ENCODE measurements at places on chromosomes 4 and X.

- no peak for DNase-seq
Observed at GRCh38 chr4:123462007-123462406, 65.4 kb downstream of the SPRY1 start.

DNA sequence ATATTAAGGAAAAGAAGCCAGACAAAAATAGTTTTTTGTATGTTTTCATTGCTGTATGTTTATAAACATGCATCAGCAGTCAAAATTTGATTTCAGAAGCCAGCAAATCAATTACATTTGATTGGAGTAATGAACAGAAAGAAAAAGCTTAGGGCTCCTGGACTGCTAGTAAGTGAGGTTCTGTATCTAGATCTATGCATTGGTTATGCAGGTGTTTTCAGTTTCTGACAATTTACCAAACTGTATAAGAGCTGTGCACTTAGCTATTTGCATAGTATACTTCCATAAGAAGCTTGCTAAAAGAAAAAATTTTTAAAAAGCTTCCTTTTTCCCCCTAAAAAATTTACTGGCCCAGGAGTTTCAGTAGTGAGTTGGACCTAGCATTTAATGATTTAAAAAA, 881.6 kb downstream of the PCDH7 start:
- DNase-seq: no peak

GRCh38 chrX:151694661-151695582, at the start of gene PRRG3:
Gene PRRG3, plus strand, starts transcription at chrX:151695458. Its CDS starts 3,357 bp downstream, at chrX:151698815.
- no peak for DNase-seq

- DNase-seq: no peak
Observed at GRCh38 chr4:48035952-48036351, 19.4 kb downstream of the NIPAL1 start.

GRCh38 chr4:169677150-169677748, 56.9 kb downstream of the CLCN3 start:
- no peak for DNase-seq

GRCh38 chr4:2436301-2436700, 17.5 kb downstream of the CFAP99 start:
- no peak for DNase-seq

- DNase-seq: no peak
Observed at GRCh38 chr4:21811565-21811964, 137.0 kb downstream of the KCNIP4 start.

DNA sequence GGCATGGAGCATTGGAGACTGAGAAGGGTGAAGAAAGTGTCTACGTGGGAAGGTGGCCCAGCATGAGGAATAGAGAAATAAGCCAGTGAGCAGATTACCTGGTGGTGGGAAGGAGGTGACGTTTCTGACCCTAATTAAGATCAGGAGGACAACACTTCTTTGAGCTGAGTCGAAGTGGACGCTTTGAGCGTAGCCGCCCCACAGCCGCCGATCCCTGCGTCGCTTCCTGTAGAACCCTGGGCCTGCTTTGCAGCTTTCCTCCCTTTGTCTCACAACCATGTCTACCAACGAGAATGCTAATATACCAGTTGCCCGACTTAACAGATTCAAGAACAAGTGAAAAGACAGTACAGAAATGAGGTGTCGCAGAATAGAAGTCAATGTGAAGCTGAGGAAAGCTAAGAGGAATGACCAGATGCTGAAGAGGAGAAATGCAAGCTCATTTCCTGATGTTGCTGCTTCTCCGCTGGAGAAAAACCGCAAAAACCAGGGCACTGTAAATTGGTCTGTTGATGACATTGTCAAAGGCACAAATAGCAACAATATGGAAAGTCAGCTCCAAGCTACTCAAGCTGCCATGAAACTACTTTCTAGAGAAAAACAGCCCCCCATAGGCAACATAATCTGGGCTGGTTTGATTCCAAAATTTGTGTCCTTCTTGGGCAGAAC, 6.4 kb upstream of the ANTXR2 start:
- no peak for DNase-seq

GRCh38 chrX:53237056-53237455, 12.0 kb upstream of the KDM5C start:
- DNase-seq: no peak

DNA sequence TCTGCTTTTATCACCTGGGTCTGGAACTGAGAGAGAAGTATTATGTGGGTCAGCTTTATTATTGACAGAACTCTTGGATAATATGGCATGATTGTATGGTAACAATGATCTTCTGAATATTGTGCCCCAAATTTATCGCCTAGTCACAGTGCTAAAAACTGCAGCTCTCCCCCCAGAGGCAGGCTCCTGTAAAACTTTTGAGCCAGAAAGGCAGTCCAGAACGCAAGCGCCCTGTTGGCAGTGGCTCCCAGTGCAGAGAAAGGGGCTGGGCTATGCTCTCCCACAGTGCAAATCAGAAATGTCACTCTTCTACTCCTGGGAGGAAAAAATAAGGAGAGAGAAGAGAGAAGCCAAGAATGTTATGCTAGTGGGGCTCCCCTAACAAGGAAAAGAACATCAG, 50.5 kb downstream of the HELT start:
- no peak for DNase-seq

- DNase-seq: no peak
Observed at GRCh38 chrX:22652596-22652995, 347.2 kb upstream of the DDX53 start.

GRCh38 chrX:104254442-104255115, at the start of gene ESX1:
Gene ESX1, minus strand, starts transcription at chrX:104254933. Its CDS starts 84 bp downstream, at chrX:104254849.
- DNase-seq: no peak

- no peak for DNase-seq
Observed at GRCh38 chrX:8815460-8816065, 14.4 kb upstream of the FAM9A start.

DNA sequence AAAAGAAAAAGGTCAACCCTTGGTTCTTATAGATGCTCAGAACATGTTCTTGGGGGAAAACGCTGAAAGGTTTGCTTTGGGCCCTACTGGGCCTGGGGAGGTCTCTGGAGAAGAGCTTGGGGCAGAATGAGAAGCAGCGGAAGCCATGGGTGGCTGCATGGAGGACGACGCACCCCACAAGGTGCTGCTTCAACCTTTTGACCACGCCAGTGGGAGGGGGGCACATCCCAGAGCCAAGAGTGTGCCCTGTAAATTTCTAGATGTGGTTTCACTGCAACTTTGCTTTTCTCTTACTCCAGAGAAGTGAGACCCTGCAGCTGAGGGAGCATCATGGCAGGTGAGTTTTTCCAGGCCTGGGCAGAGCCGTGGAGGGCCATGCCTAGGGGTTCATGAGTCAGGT, 3.2 kb downstream of the PRRG3 start:
- no peak for DNase-seq

GRCh38 chrX:109398833-109399232, 83.1 kb downstream of the GUCY2F start:
- DNase-seq: no peak

All from activated gamma-delta T cell treated with anti-CD3 and anti-CD28 coated beads, Interleukin-2, amount 50 U/mL, for 16 hours (primary cell).